ENCODE measurements at places on chromosomes 7 and 10.

GRCh38 chr10:92387289-92387940 lies 96.4 kb downstream of the MARCHF5 start:
- DNase-seq, result no peak

DNA sequence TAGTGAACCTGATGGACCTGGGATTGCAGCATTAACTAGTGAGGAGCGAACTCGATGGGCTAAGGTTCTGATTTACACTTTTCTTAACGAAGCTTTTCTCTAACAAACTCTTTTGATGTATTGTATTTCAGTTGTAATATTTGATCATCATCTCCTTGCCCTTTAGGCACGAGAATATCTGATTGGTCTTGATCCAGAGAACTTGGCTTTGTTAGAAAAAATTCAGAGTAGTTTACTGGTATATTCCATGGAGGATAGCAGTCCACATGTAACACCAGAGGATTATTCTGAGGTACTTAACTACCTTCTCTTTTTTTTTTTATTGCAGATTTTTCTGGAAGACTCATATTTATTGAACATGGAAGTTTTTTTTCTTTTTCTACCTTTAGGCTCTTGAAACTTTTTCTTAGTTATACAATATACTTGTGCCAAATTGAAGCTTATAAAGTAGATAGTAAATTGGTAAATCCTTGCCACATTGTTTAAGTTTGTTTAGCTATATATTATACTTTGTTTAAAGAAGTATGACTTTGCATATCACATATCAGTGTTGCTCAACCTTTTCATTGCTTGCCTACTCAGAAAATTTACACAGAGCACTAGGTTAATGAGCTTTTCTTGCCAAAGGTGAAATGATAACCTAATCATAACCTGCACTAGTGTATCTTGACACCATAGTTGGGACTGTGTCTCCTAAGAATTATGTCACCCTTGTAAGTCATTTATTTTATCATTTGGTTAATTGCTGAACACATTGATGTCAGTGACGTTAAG lies 30.4 kb downstream of the CROT start:
- no peak for DNase-seq

DNA sequence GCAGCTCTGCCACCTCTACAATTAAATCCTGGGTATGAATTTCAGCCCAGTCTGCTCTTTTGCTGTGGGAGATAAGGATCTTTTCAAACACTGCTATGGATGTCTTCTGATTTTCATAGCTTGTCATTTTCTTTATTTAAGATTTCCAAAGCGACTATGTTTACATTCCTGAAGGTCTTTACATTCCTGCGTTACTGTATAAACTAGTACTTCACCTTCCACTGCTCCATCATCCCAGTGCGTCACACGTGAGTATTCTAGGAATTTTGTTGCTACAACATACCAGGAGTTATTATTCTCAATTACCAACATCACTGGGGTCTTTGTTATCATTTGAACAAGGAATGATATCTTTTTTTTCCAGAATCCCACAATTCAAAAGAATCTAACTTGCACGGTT lies 944.7 kb downstream of the SORCS3 start:
- no peak for DNase-seq

DNA sequence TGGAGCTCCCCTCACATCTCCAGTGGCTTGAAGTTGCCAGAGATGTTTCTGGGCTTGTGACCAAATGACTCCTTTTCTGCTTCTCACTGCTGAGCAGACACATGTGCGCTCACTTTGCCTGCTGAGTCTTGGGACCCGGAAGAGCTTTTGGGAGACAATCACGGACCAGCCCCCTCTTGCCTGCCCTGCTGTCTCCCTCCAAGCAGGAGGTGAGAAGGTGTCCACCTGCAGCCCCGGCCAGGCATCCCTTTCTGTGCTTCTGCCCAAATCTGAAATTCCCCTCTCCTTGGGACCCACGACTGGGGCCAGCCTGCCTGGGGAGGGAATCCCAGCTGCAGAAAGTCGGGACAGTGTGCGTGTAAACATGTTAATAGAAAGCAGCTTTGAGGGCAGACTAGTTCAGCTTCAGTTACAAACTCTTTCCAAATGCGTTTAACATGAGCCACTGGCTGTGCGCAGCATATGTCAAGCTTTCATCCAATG lies 31.7 kb downstream of the HTRA1 start:
- no peak for DNase-seq

- no peak for DNase-seq
Observed at GRCh38 chr10:50545846-50546245, 77.9 kb downstream of the SGMS1 start.

- no peak for DNase-seq
Observed at GRCh38 chr7:157715938-157716280, 379.1 kb downstream of the DNAJB6 start.

GRCh38 chr10:129854796-129855705 lies 109.0 kb downstream of the EBF3 start:
- no peak for DNase-seq

DNA sequence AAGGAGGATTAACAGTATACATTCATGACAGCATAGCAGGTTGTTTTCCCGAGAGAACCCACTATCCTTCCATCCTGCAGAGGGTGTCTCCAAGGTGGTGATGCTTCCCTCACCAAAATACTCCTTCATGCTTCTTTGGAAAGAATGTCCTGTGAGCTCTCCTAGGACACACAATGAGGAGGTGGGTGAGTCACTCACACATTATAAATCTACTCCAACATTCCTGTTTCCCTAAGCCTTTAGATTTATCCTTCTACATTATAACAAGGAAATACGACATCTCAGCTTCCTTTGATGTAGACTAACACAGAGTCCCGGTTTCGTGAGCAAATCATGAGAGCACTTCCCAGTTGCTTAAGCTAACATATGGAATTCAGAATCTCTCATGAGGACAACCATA lies 689.7 kb upstream of the CELF2 start:
- no peak for DNase-seq

DNA sequence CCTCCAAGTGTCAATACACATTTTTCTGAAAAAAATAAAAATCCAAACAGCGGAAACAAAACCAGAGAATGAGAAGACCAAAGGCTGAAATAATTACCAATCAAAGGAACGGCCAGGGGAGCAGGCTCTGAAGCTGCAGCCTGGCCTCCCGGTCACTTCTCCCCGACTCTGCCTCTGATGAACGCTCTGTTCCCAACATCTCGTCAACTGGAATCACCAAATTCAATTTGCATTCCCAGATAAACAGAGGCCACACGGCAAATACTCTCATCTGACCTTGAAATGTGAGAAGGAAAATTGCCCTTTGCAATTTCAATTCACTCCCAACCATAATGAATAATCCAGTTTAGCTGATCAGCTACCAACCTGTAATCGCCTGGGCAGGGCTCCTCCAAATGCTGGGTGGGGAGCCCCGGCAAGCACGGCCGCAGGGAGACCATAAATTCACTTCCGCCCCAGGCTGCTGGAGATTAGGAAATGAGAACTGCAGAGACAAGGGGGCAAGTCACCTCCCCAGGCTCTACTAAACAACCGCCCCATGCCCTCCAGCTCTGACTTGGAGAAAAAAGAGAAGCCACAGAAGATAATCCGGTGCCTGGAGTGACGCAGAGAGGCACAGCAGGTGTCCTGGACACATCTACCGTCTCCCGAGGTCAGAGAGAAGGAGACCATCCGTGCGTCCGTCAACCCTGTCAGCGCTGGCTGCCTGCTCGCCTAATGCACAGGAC lies 153.2 kb downstream of the MAD1L1 start:
- no peak for DNase-seq

DNA sequence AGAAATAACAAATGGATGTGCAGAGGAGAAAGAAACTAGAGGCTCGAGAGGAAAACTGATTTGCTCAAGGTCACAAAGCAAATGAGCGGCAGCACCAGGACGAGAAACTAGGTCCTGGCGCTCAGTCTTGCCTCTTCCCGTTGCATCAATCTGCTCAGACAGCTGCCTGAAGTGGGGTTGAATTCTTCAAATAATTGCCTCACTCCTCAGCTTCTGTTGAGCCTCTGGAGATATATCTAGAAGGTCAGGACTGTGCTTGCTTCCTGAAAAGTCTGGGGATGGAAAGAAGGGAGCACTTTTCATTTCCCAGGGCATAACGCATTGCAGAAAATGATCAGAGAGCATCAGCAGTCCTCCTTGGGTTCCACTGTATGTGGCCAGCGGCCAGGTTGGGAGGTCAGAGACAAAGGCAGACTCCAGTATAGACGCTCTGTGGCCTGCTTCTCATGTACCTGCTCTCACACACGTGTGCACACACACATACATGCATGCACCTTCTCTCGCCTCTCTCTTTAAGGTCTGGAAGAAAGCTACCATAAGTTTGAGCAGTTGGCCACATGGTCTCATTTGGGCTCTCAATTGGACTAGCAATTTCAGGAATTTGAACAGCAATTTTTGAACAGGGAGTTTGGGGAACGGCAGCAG lies 83.7 kb upstream of the DUSP5 start:
- DNase-seq, result no peak

DNA sequence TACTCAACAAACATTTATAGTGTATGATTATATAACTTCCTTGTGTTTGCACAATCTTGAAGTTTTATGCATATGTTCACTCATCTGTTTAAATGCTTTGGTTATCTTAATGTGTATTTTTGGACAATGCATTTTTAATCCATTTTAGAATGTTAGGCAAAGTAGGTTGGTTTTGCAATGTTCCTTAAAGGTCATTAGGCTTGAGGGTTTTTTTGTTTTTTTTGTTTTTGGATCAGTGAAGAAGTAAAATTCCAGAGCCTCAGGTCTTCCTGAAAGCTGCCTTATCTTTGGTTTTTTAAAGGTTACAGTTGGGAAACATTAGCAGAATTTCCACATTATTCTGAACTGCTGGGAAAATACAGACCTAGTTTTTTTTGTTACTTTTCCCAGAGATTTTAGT lies 12.8 kb downstream of the MDFIC start:
- no peak for DNase-seq

DNA sequence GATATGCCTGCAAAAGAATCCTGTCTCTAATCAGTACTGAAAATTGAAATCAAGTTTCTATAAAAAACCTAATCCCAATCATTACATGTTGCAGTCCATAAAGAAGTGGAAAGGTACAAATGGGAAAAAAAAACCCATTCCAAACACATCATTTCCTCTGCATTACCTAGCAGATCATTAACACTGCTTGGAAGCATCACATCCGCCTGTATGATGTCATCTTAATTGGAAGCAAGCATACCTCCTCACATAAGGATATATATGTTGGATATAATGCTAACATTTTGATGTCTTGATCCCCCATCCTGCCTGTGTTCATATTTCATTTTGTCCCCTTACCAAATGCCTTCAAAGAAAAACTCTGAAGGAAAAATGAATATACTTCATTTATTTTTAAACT lies 241.3 kb upstream of the AOAH start:
- no peak for DNase-seq

- no peak for DNase-seq
Observed at GRCh38 chr10:59709395-59710125, at the start of gene SLC16A9. TSS of gene SLC16A9 (minus strand) at chr10:59709850. CDS start at chr10:59684291, 25,559 bp downstream.

DNA sequence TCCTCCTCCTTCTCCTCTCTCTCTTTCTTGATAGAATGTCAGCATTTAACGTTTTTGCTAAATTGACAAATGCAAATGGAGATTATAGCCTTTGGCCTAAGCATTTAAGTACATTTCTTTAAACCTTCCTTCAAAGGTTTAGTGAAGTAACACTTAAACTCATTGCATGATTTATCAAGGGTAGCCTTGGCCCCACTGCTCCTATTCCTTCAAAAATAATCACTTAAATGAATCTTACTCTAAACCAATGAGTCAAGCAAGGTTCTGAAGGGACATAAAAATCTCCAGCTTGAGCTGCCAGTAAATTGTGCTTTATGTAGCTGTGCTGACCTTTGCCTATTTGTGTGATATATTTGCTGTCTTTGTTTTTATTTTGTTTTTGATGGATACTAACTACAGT lies 358.5 kb upstream of the AKR1E2 start:
- DNase-seq, result no peak

- DNase-seq, result no peak
Observed at GRCh38 chr7:28725911-28726310, 232.2 kb downstream of the TRIL start.

DNA sequence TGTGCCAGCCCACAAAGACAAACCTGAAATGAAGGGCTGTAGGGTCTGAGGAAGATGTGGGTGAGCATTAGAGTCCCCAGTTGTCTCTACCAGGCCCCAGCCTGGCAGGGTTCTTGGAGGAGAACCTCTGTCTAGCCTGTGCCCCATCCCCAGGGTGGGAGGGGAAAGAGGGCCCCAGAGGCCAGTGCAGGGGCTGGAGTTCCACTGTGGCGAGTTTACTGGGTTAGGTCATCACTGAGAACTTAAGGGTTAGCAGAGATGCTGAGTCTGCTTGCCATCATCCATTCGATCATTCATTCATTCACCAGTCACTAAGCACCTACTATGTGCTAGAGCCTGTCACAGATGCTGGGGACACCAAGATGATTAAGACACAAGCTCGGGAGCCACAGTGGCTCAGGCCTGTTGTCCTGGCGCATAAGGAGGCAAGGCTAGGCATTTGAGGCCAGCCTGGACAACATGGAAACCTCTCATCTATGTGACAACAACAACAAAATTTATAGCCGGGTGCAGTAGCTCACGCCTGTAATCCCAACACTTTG lies 2.6 kb downstream of the ANKRD2 start:
- DNase-seq, result no peak

- no peak for DNase-seq
Observed at GRCh38 chr10:73424478-73424877, 8.9 kb downstream of the MSS51 start.

DNA sequence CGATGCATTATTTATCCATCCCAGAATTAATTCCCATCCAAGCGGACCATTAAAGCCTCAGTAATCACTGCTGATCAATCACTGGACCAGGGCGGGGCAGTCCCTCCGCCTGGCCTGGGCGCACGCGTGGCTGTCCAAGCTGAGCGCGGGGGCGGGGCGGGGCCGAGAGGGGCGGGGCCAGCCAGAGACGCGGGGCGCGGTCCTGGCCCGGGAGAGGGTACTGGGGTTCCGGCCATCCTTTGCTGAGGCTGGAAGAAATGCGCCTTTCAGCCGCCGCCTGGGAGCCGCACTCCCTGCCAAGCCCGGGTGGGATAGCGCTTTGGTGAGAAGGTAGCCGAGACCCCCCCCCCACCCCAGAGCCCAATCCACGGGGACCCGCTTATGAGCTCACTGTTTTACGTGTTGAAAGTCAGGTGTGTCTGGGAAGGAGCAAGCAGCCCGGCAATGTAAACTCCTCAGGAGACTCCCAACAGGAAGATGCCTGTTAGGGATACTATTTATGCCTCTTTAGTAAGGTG lies at the start of gene ARHGAP22:
Gene ARHGAP22, minus strand, starts transcription at position 83 of the 518 bp plus-strand sequence. CDS start 277 bp downstream, outside the sequence.
- no peak for DNase-seq

DNA sequence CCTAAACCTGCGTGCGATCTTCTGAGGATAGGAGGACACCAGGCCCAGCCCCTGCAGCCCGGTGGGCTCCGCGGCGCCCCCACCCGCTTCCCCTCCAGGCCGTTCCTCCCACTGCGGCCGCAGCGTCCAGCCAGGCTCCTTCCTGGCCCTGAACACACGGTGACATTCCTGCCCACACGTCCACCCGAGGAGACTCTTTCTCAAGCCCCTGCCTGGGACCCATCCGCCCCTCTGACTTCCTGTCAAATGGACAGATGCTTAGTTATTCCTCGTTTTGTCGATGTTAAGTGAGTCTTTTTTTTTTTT lies 32.4 kb upstream of the RNF32 start:
- DNase-seq, result no peak

GRCh38 chr10:95814011-95814727 lies 58.2 kb downstream of the ENTPD1 start:
- DNase-seq, result no peak

GRCh38 chr7:158850545-158851102 lies 5.7 kb upstream of the DYNC2I1 start:
- no peak for DNase-seq

GRCh38 chr10:59825932-59826331 lies 72.7 kb upstream of the MRLN start:
- DNase-seq, result no peak

All from stimulated activated CD8-positive, alpha-beta memory T cell treated with anti-CD3 and anti-CD28 coated beads, Interleukin-15, amount 100 ng/mL, for 4 hours (primary cell).